ENCODE measurements at places on chromosomes 3 and 15.

- no peak for DNase-seq
Observed at GRCh38 chr15:68538311-68538710, 40.5 kb upstream of the CORO2B start.

DNA sequence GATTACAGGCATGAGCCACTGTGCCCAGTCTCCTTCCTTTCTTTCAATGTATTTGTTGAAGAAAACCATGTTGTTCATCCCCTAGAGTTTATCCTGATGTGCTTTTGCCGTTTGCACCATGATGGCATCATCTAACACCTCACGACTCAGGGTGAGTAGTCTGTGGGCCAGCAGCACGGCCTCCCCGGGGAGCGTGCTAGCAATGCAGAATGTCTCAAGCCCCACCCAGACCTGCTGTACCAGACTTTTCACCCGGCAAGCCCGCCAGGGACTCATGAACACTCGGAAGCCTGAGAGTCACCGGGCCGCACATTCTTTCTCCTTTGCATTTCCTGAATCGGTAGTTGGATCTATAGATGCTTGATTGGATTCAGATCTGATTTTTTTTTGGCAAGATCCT, 64.6 kb downstream of the RPN1 start:
- no peak for DNase-seq

GRCh38 chr15:89307791-89308190, 26.8 kb downstream of the POLG start:
- DNase-seq = no peak

GRCh38 chr15:70262591-70263274, 165.0 kb upstream of the TLE3 start:
- no peak for DNase-seq

GRCh38 chr3:101066711-101067129, 73.5 kb upstream of the ABI3BP start:
- DNase-seq = no peak

Measured in NCI-H2107 (cell line).